ENCODE measurements at places on chromosomes 1 and 21.
A peak's percentile ranks its signal among the peaks of the same experiment; 100 is the strongest.

- peak; percentile 84 for DNase-seq
These were observed 33.6 kb downstream of the ACOT11 start for GRCh38 chr1:54581621-54582035.

DNA sequence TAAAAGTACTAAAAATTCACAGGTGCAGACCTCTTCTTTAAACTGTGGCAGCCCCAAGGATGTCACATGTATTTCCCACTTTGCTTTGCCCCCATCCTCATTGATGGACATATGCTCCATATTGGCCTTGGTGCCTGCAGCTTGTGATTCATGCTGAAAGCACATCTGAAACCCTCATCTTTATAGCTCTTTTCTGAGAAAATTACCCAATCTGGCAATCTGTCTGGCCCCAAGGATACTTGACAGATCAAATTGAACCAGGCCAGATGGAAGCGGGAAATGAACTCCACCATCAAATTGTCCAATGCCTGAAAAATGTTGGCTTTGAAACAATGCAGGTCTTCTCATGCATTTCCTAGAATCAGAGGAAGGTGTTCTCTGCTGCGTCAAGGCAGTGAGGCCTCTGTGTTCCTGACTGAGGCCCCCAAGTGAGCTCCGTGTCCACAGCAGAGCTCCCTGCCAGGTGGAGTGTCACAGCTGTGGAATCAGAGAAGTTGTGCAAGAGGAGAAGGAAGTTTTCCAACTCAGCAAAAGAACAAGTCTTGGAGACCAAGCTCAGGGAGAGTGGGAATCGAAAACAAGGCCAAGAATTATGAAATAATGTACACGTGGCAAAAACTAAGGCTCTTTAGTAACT, 323.7 kb downstream of the PLPP3 start:
- DNase-seq = no peak

- no peak for DNase-seq
These were observed 63.5 kb downstream of the C1orf185 start for GRCh38 chr1:51165540-51165939.

- DNase-seq = no peak
These were observed 40.7 kb downstream of the MATN1 start for GRCh38 chr1:30682396-30683275.

DNA sequence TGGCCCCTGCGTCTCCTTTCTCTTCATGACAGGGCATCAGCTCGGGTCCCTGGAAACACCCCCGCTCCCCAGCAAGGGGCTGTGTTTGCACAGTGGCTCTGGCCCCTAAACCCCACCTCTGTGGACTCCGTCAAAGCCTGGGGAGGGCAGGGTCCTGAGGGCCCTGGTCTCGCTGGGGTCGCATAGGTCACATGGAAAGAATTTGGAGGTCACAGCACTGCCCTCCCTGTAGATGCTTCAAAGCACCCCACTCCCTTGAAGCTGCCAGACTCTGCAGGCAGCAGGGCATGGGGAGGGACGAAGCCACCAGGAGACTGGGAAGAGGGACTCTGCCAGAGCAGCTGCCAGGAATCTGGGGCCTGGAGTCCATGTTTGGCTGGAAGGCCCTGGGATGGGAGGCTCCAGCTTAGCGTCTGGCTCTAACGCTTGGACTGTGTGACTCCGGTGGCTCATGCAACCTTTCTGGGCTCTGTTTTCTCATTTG, 36.6 kb upstream of the ECE1 start:
- no peak for DNase-seq

DNA sequence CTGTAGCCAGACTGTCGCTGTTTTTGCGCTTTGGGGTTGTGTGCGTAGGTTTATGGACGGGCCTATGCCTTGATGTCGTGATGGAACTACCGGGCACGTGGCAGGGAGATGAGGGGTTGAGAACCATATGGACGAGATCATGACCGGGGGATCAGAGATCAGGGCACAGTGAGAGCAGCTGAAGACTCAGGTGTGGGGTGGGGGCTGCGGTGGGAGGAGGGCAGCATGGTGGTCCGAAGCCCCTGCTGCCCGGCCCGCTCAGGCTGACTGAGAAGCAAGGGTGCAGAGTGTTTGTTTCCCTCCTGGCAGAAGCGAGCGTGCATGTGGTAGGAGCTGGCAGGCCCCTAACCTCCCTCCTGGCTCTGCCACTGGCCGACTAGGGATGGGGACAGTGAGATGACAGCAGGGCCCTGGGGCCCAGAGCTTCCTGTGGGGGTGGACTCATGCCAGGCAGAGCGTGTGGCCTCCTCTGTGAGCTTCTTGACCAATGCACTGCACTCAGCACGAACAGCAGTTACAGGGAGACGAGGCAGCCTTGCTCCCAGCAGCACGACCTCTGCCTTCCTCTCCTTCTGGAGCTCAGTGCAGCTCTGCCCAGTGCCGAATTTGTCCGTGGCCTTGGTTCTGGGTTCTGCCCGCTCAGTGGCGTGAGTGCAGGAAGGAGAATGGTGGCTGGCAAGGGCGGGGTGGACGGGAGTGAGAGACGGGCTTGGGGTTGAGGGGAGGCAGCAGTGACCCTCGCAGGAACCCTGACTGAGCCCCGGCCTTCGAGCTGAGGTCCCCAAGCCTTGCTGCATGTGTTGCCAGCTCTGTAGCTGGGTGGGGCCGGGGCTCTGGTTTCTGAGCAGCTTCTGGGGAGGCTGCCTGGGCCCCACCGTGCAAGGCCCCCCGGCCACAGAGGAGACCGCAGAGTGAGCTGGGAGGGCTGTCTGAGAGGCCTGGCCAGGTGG, 22.2 kb upstream of the LRRC3 start:
- DNase-seq = no peak

DNA sequence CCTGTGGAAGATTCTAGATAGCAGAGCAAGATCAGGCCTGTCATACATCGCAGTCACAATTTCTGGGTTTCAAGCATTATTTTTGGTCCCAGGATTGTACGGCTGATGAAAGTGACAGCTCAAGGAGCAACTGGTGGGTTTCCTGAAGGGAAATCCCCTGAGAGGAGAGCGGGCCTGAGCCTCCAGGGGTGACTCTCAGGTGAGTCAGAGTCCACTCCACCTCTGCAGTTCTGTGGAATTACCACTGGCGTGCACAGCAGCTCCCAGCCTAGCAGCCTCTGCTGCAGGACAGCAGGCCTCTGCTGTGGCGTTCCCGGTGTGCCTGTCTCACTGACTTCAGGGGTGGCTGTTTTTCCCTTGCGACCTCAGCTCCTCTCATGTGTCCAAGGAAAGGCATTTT, 24.4 kb downstream of the SLC66A1 start:
- no peak for DNase-seq

GRCh38 chr1:41478118-41478748, 6.2 kb downstream of the EDN2 start:
- DNase-seq = no peak

DNA sequence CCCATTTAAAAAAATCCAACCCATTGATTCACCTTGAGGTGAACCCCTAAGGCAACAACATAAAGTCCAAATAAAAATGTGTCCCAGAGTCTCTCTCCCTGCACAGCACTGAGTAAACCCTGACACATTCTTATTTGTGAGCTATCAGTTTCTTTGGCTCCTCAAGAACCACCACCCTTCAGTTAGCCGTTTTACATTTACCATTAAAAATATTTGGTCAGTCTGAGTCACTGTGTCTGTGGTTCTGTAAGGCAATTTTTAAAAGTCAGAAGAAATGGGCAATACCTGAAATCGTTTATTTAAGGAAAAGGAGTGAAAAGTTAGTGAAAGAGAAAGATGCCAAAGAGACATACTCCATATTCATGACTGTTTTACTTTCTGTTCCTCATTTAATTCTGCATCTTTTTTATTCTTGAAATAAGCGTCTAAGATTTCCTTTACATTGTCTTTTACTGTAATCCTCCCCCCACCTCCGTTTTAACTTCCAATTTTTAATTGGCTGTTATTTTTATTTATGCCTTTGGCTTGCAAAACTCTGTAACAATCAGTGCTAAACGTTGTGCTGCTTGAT, 91.7 kb upstream of the IVNS1ABP start:
- DNase-seq = no peak

DNA sequence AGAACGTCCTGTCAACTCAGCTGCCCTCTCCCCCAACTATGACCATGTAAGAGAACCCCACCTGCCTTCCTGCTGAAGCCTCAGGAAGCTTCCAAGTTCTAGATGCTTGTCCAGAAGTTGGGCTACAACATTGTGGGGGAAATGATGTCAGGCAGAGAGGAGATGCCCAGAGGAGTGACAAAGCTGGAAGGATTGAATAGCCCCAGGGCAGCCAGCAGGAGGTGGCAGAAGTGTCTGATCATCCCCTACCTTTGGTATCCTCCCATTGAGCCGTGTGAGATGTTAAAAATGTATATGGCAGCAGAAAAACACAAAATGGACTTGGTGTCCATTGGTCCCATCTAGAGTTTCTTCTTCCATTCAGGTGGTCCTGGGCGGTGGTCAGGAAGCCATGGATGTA, 6.6 kb downstream of the EIF3I start:
- DNase-seq = no peak
